Left ventricle myocardium inferior (tissue), 1 donor: ENCODE measurements at places on chromosomes 1 and 21. TPM values are rescaled to one million over a fixed set of nuclear protein-coding genes. Genes with fewer than 3 reads are reported as not detected.

DIRAS3 gene
- 32.6 TPM for total RNA-seq

STUM gene
- 0.85 TPM for total RNA-seq

SH2D1B gene
- total RNA-seq, result 0.11 TPM

DNA sequence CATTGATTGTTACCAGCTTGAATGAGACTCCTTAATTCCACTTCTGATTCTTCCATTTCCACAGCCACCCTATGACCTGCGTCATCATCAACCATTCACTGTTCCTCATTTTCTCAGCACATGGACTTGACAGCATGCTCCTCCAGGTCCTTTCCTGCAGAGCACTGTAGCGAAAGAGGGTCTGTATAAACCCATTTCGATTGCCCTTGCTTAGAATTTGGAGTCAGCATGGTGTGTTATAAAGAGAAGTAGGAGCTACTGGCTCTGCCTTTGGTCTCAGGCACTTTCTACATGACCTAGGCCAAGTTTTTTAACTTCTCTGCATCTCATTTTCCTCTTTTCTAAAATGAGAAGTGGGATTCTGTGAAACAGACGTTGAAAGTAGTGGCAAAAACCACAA is 133.8 kb downstream of the AK5 start:
- DNase-seq, result no peak
- no peaks in the 10 kb centered on the region for H3K4me1 ChIP-seq
- no peak overlapping the region for H3K4me3 ChIP-seq
- peaks cover 10% of the 10 kb centered on the region for H3K27me3 ChIP-seq

DNA sequence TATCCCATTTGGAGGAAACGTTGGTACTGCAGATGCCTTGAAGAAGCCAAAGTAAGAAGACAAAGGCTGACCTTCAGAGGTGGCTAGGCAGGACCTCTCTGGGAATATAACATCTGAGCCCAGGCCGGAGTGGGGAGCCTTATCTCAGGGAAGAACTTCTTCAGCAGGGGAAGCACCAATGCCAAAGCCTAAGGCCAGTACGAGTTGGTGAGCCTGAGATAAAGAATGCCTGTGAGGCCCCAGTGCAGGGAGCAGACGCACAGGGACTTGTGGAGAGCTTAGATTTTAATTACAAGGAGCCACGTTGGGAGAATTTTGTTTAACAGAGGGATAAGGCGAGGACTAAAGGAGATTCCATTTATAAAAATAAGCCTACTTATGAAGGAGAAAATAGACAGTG is 468.8 kb upstream of the RUNX1 start:
- H3K4me3 ChIP-seq, result no peak overlapping the region
- no peak overlapping the region for H3K27ac ChIP-seq
- H3K4me1 ChIP-seq, result no peaks in the 10 kb centered on the region
- DNase-seq, result no peak
- H3K36me3 ChIP-seq, result no peaks in the 10 kb centered on the region
- H3K27me3 ChIP-seq, result peaks cover 42% of the 10 kb centered on the region

GRCh38 chr1:98700228-98700627 is 38.7 kb downstream of the SNX7 start:
- peaks cover 32% of the 10 kb centered on the region for H3K36me3 ChIP-seq
- no peaks in the 10 kb centered on the region for H3K27me3 ChIP-seq
- no peak for DNase-seq
- H3K4me3 ChIP-seq, result no peak overlapping the region
- H3K4me1 ChIP-seq, result no peaks in the 10 kb centered on the region

GRCh38 chr1:43786201-43786958 is 79.0 kb downstream of the ST3GAL3 start:
- H3K36me3 ChIP-seq, result no peaks in the 10 kb centered on the region
- no peaks in the 10 kb centered on the region for H3K27me3 ChIP-seq
- H3K27ac ChIP-seq, result peak overlapping the region; percentile 63
- no peak overlapping the region for H3K4me3 ChIP-seq
- DNase-seq, result no peak
- peaks cover 37% of the 10 kb centered on the region for H3K4me1 ChIP-seq

GRCh38 chr1:31509124-31510072 is 66.9 kb upstream of the TINAGL1 start:
- H3K27ac ChIP-seq, result no peak overlapping the region
- H3K27me3 ChIP-seq, result peaks cover 54% of the 10 kb centered on the region
- DNase-seq, result no peak
